ENCODE measurements at places on chromosomes 2 and 18.

- no peak for DNase-seq
Observed at GRCh38 chr18:25813110-25813509, 277.3 kb downstream of the SS18 start.

DNA sequence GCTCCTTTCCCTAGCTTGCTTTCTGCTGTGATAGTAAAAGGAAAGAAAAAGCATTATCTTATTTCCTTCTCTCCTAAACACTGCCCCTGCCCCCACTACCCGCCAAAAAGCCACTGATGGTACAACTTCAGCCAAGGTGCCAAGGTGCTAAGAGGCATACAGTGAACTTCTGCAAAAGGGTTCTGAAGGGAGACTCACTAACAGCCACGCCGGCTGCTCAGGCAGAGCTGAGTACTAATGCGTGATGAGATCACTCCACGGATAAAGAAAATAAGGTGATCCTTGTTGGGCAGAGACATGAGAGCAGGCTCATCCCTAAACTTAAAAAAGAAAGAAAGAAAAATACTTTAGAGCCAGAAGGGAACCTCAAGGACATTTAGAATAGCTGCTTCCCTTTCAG, 60.5 kb upstream of the PXDN start:
- no peak for DNase-seq

DNA sequence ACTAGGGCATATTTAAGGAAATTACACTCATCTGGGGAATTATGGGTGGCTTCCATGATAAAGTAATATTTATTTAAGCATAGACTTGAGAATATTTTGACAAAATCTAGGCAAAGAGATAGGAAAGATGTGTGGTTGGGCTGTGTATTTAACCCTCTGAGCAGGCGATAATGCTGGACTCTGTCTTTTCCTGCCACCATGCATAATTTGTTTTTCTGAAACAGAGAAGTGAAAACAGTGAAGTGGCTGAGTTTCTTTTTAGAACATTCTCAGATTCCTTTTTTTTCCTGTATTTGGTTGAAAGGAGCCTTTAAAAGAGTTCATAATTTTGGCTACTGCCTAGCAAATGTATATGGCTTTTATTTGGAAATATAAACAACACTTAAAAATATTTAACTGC, 104.8 kb upstream of the CDH19 start:
- no peak for DNase-seq

GRCh38 chr2:77418537-77418936, 103.6 kb downstream of the LRRTM4 start:
- DNase-seq: no peak

- no peak for DNase-seq
Observed at GRCh38 chr2:8767324-8767723, 70.1 kb downstream of the KIDINS220 start.

DNA sequence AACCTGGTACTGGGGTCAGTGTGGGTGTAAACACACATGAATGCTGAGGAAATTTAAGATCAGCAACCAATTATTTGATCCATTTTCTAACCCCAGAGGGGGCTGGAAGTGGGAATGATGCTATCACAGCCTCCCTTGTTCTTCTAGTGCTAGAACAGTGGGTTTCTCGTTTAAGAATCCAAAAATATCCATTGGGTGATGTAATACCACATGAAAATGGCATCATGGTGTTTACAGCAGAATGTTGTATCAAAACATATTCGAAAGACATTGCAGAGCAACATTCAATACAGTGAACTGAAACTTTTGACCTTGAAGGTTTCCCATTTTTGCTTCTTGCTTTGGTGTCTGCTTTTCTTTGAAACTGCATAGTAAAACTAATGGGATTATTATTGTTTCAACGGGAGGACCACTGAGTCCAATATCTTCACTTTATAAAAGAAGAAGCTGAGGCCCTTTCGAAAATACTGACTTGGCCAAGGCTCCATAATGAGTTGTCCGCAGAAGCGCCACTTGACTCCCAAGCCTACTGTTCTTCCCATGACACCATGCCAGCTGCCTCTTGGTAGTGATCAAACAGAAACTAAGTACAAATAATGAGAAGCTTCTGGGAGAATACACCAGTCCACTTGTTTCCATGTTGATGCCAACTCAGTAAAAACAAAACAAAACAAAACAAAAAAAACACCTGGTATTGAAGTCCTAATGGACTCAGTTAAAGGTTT, 106.1 kb downstream of the COLEC12 start:
- no peak for DNase-seq

DNA sequence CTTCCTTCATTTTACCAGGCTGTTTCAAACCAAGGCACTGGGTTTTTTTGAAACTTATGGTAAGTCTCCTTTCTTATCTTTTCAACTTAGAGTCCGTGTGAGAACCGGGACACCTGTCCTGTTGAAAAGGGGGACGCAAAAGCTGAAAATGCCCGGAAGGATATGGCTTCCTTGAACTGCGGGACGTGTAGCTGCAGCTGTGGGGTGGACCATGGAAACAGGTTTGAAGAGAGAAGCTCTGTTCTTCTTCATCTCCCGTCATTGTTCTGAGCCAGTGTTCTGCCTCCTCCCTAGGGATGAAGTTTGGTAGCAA, 29.5 kb upstream of the DNAJC27 start:
- DNase-seq: no peak

- DNase-seq: no peak
Observed at GRCh38 chr2:132515010-132515409, 98.4 kb downstream of the GPR39 start.

GRCh38 chr2:157307021-157307420, 18.6 kb downstream of the ERMN start:
- DNase-seq: no peak

DNA sequence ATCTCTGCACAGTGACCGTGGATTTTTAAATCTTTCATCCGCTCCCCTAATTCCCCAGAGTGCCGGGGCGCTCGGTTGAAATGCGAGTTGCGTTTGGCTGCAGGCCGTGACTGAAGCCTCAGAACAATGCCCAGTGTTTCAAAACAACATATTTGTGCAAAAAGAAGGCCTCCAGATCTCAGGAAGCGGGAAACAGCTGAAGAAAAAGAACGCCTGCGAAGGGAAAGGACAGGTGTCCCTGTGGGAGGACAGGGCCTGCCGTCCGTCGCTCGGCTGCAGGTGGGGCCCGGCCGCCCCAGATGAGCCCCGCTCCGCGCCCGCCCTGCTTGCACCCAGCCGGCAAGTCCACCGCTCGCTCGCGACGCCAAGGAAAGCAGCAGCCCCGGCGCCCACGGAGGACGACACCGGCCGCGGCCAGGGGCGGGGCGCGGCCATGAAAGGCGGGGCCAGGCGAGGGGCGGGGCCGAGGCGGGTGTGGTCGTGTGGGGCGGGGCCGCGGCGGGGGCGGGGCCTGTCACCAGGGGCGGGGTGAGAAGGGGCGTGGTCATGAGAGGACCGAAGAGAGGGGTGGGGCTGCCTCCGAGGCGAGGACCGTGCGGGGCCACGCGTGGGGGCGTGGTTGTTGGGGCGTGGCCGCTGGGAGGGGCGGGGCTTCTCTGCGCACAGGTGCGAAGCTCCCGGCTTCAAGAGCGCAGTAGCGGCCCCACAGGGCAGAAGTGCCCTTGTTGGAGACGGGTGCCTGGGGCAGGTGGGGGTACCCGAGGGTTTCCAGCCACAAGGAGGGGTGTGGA, 17.6 kb upstream of the BOK start:
- no peak for DNase-seq

Data from cerebellar nuclear complex (tissue), 1 donor.